Thoracic aorta (tissue), 2 donors: ENCODE measurements at places on chromosomes 11 and 22. TPM values are rescaled to one million over a fixed set of nuclear protein-coding genes. Genes with fewer than 3 reads are reported as not detected.

Gene SGSM1
- total RNA-seq: 11.1 TPM

Gene AQP11
- total RNA-seq: not detected

Gene CADM1
- total RNA-seq: 1.4 TPM

Gene LTBP3
- 512 TPM for total RNA-seq

Gene PRRG4
- total RNA-seq: 2.3 TPM

Gene THYN1
- 44.2 TPM for total RNA-seq

Gene SHANK2
- total RNA-seq: not detected

Gene TSPAN32
- total RNA-seq: 6.9 TPM

Gene ISX
- total RNA-seq: not detected

Gene TMEM45B
- not detected for total RNA-seq

Gene TEX54
- not detected for total RNA-seq
